ENCODE measurements at places on chromosomes 13 and 19. TPM values are rescaled to one million over a fixed set of nuclear protein-coding genes. Genes with fewer than 3 reads are reported as not detected.

DACH1 gene
- polyA plus RNA-seq = 0.57 TPM

ZNF229 gene
- 1.3 TPM for polyA plus RNA-seq

MTUS2 gene
- 0.14 TPM for polyA plus RNA-seq

IZUMO2 gene
- polyA plus RNA-seq = not detected

- no peak overlapping the region for H3K27ac ChIP-seq
- no peaks in the 10 kb centered on the region for H3K36me3 ChIP-seq
- H3K4me1 ChIP-seq = no peaks in the 10 kb centered on the region
- DNase-seq = no peak
- no peaks in the 10 kb centered on the region for H3K27me3 ChIP-seq
Measured at GRCh38 chr13:37665420-37665819, 66.9 kb upstream of the POSTN start.

CLEC4G gene
- polyA plus RNA-seq = 0.14 TPM

CEBPA gene
- polyA plus RNA-seq = 5.8 TPM

GRCh38 chr13:46515803-46516202 lies 37.2 kb upstream of the LRCH1 start:
- no peaks in the 10 kb centered on the region for H3K36me3 ChIP-seq
- DNase-seq = no peak
- H3K27me3 ChIP-seq = no peaks in the 10 kb centered on the region
- H3K27ac ChIP-seq = no peak overlapping the region

PARP4 gene
- 4.9 TPM for polyA plus RNA-seq

- H3K36me3 ChIP-seq = peaks cover 15% of the 10 kb centered on the region
- H3K4me1 ChIP-seq = no peaks in the 10 kb centered on the region
- no peak overlapping the region for H3K27ac ChIP-seq
- no peaks in the 10 kb centered on the region for H3K27me3 ChIP-seq
Measured at GRCh38 chr19:12574036-12574435, 22.8 kb upstream of the ZNF564 start.

- no peaks in the 10 kb centered on the region for H3K36me3 ChIP-seq
- no peak for DNase-seq
- H3K4me3 ChIP-seq = no peak overlapping the region
- peaks cover 3% of the 10 kb centered on the region for H3K4me1 ChIP-seq
Measured at GRCh38 chr19:34974646-34975045, 10.6 kb upstream of the ZNF792 start.

All from psoas muscle (tissue), 8 donors.